Ascending aorta (tissue), 2 donors: ENCODE measurements at places on chromosomes 13 and 19. TPM values are rescaled to one million over a fixed set of nuclear protein-coding genes. Genes with fewer than 3 reads are reported as not detected.

Gene FCHO1
- total RNA-seq, result not detected

Gene MBD3L3
- total RNA-seq, result not detected

Gene KLK5
- total RNA-seq, result not detected

Gene KLHL26
- 52.8 TPM for total RNA-seq

Gene DAZAP1
- 15.8 TPM for total RNA-seq

Gene LMTK3
- 0.11 TPM for total RNA-seq

Gene KLK2
- total RNA-seq, result not detected

DNA sequence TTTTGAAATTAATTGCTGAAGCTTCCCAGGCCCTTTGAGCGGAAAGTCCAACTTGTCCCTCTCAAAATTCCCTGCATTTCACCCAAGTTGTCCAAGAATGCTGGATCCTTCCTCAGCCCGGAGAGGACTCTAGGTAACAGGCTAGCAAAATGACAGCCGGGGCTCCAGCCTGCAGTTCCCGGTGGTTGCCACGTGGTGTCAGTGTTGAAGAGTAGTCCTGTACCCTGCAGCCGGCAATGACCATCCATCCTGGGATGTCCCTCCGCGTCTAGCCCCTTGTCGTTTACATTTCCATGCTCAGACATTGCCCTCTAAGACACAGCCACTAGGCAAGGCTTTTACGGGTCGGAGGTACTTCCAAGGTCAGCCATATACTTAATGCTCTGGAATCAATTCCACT, 31.4 kb upstream of the MTIF3 start:
- no peak for DNase-seq

- DNase-seq, result no peak
Measured at GRCh38 chr19:40005691-40006272, 8.9 kb downstream of the ZNF546 start.

GRCh38 chr19:30175987-30176386, 196.2 kb upstream of the ZNF536 start:
- no peak for DNase-seq

- DNase-seq, result no peak
Measured at GRCh38 chr19:38693380-38694223, 46.2 kb downstream of the ACTN4 start.

DNA sequence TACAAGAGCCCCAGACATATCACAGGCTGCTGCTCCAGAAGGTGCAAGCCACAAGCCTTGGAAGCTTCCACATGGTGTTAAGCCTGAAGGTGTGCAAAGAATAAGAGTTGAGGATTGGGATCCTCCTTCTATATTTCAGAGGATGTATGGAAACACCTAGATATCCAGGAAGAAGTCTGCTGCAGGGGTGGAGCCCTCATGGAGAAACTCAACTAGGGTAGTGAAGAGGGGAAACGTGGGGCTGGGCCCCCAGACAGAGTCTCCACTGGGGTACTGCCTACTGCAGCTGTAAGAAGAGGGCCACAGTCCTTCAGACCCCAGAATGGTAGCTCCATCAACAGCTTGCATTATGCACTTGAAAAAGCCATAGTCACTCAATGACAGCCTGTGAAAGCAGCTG, 1444.0 kb downstream of the SLITRK1 start:
- DNase-seq, result no peak

DNA sequence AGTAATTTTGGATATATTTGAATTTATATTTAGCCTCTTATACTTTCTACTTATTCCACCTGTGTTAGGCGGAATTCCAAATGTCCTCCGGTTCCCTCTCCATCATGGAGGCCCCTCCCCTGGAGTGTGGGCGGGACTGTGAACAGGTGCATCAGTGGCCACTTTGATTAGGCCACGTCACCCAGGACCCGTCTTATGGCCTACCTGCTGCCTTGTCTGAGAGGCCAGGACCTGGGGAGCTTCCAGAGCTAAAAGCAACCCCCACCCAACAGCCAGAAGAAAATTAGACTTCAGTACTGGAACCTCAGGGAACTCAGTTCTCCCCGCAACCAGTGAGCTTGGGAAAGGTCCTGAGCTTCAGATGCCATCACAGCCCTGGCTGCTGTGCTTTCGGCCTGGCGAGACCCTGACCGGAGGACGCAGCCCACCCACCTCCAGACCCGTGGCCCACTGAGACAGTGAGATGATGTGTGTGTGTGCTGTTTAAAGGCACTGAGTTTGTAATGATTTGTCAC, 200.2 kb upstream of the SOX1 start:
- no peak for DNase-seq

GRCh38 chr19:48455908-48456562, 661 bp downstream of the KCNJ14 start:
- no peak for DNase-seq

GRCh38 chr13:73913751-73914518, 220.3 kb downstream of the KLF12 start:
- peak; percentile 65 for DNase-seq

DNA sequence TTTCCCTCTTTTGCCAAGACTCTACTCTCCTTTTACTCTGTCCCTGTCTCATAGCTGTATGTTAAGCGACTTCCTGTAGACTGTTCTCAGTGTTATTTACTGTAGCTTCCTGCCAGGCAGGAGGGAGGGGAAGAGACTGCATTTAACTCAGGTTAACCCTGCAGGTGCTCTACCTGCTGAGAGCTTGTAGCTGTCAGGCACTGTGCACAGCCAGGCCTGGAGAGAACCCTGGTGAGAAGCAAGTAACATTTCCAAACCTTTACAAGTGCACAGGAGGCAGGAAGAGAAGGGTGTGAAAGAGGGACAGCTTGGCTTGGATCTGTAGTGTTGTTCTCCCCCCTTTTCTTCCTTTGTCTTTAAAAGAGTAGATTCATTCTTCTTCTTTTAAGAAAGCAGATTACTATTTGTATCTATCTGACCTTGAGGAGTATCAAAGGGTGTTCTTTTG, 167.1 kb downstream of the LMO7 start:
- no peak for DNase-seq

DNA sequence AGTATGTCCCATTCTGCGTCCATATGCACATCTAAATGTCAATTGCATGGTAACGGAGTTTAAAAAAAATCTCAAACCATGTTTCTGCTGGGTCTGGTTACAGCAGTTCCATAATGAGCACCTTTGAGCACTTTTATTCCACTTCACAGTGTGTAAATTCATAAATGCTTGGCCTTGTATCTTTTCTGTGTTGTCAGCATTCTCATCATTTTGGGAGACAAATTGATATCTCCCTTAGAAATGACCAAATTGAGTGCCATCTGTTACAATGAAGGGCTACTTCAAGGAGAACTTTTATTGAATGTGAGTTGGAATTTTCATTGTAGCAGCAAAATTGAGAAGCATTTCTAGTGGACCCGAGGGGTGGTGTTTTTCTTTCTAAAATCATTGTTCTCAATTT, 432.9 kb upstream of the PCDH9 start:
- DNase-seq, result no peak

DNA sequence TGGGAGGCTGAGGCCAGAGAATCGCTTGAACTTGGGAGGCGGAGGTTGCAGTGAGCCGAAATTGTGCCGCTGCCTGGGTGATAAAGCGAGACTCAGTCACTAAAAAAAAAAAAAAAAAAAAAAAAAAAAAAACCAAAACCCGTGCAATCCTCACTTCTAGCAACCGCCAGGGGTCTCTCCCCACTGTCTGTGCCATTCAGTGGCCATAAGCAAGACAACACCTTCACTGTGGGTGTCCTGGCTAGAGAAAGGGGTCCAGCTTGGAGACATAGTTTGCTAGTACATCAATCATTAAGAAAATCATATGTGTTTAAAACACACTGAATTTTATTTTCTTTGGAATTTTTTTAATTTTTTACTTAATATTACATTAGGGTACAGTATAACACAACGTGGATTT, 68.2 kb downstream of the RASL11A start:
- no peak for DNase-seq

DNA sequence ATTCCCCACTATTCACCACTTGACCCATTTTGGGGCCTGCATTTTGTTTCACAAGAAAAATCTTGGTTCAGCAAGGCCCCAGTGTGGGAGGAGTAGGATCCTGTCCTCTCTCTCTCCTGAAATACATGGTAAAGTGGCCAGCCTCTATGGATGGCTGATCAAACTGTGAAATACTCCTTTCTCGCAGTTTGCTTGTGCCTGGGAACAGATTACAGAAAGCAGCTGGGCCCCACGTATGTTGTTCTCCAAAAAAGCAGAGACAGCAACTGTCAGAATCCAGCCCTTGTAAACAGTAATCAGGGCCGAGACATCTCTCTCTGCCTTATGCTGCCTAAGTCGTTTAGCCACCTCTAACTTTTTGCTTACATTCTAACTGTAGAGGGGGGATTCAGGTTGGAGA, 61.0 kb upstream of the RAP2A start:
- no peak for DNase-seq

DNA sequence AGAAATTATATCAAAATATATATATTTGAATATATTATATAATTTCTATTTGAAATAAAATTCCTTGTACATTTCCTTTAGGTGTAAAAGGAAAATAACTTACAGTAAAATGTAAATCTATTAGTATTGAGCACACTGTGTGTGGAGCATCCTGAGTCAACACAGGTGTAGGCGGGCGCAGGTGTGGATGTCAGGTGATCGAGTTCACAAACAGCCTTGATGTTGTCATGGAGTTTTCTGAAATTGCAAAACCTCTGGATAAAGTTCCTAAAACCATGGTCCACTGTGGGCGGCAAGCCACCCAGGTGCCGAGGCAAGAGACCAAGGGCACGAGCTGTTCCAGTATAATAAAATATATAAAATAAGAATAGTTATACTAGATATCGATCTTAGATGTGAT, 27.7 kb upstream of the MCF2L start:
- DNase-seq, result no peak

- no peak for DNase-seq
Measured at GRCh38 chr13:25973576-25973975, 78.2 kb downstream of the SHISA2 start.

- DNase-seq, result no peak
Measured at GRCh38 chr13:79799059-79799867, 318.3 kb downstream of the NDFIP2 start.
